Natural killer cell (primary cell): ENCODE measurements at places on chromosomes 5 and 9. TPM values are rescaled to one million over a fixed set of nuclear protein-coding genes. Genes with fewer than 3 reads are reported as not detected.

DNA sequence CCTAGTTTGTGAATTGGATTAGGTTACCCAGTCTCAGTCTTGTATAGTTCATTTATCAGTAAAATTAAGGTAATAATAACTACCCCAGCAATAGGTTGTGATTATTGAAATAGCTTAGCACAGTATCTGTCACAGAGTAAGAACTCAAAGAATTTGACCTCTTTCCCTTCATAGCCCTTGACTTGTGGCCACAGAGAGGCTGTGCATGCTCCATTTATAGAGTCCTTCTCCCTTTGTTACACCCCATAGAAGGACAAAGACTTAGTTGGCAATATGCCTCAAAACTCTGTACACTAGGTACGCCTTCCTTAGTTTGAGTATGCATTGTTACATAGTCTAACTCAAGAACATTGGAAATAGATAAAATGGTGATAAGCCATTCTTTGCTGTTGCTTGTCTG, 257.2 kb downstream of the KCTD16 start:
- no peak for DNase-seq
- no peak overlapping the region for H3K4me3 ChIP-seq
- no peaks in the 10 kb centered on the region for H3K4me1 ChIP-seq
- no peak overlapping the region for H3K27ac ChIP-seq

- no peaks in the 10 kb centered on the region for H3K36me3 ChIP-seq
- no peaks in the 10 kb centered on the region for H3K27me3 ChIP-seq
- DNase-seq, result no peak
- no peaks in the 10 kb centered on the region for H3K4me1 ChIP-seq
- no peak overlapping the region for H3K27ac ChIP-seq
- no peak overlapping the region for H3K4me3 ChIP-seq
Measured at GRCh38 chr5:56522960-56523359, 289.8 kb upstream of the ANKRD55 start.

GRCh38 chr5:18027241-18027867, 393.1 kb downstream of the TAF11L14 start:
- no peaks in the 10 kb centered on the region for H3K36me3 ChIP-seq
- DNase-seq, result no peak
- no peaks in the 10 kb centered on the region for H3K4me1 ChIP-seq
- no peaks in the 10 kb centered on the region for H3K27me3 ChIP-seq
- H3K27ac ChIP-seq, result no peak overlapping the region

DNA sequence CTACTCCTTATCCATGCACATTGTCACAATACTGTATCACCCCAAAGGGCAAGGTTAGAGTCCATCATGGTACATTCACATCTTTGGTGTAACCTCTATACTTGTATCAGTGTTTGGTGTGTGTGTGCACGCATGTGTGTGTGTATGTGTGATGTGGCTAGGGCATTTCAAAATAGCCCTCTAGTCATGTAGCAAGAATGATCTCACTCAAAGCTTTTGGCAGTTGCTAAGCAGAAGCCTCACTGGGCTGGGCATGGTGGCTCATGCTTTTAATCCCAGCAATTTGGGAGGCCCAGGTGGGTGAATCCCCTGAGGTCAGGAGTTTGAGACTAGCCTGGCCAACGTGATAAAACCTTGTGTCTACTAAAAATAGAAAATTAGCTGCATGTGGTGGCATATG, 245.3 kb downstream of the ADGRV1 start:
- H3K36me3 ChIP-seq, result no peaks in the 10 kb centered on the region
- no peak for DNase-seq
- no peaks in the 10 kb centered on the region for H3K27me3 ChIP-seq
- H3K4me3 ChIP-seq, result no peak overlapping the region

DNA sequence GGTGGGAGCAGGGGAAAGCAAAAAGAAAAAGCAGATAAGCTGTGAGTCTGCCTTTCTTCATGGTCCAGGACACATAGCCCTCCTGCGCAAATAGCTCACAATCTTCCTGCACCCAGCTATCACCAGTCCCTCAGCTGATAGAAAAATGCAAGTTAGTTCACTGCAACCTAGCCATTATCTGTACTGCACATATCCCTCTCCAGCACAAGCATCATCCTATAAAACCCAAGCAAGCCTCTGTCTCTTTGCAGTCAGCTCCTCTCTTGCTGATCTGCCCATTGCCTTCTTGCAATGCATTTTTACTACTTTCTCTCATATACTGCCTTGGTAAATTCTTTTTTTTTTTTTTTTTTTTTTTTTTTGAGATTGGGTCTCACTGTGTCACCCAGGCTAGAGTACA, 20.0 kb upstream of the MSANTD3 start:
- no peak overlapping the region for H3K4me3 ChIP-seq
- DNase-seq, result no peak
- H3K4me1 ChIP-seq, result peaks cover 9% of the 10 kb centered on the region
- H3K27me3 ChIP-seq, result peaks cover 2% of the 10 kb centered on the region
- H3K27ac ChIP-seq, result no peak overlapping the region

DNA sequence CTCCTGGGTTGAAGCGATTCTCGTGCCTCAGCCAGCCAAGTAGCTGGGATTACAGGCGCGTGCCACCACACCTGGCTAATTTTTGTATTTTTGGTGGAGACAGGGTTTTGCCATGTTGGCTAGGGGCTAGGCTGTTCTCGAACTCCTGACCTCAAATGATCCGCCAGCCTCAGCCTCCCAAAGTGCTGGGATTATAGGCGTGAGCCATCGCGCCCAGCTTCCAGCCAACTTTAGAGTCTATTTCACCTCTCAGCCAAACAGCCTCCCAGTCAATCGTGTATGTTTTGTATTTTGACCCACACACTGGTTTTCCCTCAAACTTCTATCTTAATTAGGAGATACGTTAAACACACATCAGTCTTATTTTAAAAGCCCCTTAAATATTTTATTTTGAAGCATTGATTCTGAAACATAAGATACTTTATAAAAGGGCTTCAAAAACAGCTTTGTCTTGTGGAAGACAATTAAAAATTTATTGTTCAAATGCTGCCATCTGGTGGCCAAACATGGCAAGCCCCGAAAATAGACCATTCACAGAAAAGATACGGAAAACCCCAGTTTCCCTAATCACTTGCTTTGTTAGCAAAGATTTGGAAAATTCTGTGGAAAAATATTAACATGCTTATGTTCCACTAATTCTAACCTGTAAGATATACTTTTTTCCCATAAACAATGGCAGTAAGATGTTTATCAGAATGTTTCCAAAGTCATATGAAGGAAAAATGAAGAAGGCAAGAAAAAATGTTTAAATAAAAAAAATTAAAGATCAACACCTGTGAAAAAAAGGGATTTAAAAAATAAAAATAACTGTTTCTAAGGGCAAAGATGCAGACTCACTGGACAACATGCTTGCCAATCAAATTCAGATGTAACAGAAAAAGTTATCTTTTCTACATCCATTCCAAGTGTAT, 33.1 kb downstream of the APTX start:
- DNase-seq, result peak; percentile 45
- H3K4me3 ChIP-seq, result no peak overlapping the region
- no peaks in the 10 kb centered on the region for H3K27me3 ChIP-seq
- H3K27ac ChIP-seq, result no peak overlapping the region
- H3K36me3 ChIP-seq, result peaks cover 20% of the 10 kb centered on the region
- H3K4me1 ChIP-seq, result no peaks in the 10 kb centered on the region

- no peaks in the 10 kb centered on the region for H3K27me3 ChIP-seq
- H3K27ac ChIP-seq, result no peak overlapping the region
- peaks cover 5% of the 10 kb centered on the region for H3K4me1 ChIP-seq
Measured at GRCh38 chr5:142881784-142882126, 111.6 kb downstream of the ARHGAP26 start.

DNA sequence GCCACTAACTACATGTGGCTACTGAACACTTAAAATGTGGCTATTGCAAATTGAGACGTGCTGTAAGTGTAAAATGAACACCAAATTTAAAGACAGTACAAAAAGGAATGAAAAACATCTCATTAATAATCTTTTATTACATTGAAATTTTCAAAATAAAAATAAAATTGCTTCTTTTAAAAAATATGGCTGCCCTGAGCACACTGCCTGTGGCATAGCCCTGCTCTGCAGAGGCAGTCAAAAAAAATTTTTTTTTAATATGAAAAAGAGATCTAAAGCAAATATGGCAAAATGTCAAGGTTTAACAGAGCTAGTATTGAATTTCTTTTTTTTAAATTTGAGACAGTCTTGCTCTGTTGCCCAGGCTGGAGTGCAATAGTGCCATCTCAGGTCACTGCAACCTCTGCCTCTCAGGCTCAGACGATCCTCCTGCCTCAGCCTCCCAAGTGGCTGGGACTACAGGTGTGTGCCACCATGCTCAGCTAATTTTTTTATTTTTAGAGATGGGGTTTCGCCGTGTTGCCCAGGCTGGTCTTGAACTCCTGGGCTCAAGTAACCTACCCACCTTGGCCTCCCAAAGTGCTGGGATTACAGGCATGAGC, 25.6 kb downstream of the CARNMT1 start:
- H3K4me3 ChIP-seq, result no peak overlapping the region
- H3K27ac ChIP-seq, result no peak overlapping the region
- H3K36me3 ChIP-seq, result peaks cover 6% of the 10 kb centered on the region
- H3K27me3 ChIP-seq, result no peaks in the 10 kb centered on the region
- H3K4me1 ChIP-seq, result no peaks in the 10 kb centered on the region
- DNase-seq, result no peak

- H3K36me3 ChIP-seq, result no peaks in the 10 kb centered on the region
- H3K4me1 ChIP-seq, result no peaks in the 10 kb centered on the region
- no peak overlapping the region for H3K27ac ChIP-seq
- no peak overlapping the region for H3K4me3 ChIP-seq
Measured at GRCh38 chr5:150946351-150946905, 41.6 kb upstream of the ZNF300 start.

DNA sequence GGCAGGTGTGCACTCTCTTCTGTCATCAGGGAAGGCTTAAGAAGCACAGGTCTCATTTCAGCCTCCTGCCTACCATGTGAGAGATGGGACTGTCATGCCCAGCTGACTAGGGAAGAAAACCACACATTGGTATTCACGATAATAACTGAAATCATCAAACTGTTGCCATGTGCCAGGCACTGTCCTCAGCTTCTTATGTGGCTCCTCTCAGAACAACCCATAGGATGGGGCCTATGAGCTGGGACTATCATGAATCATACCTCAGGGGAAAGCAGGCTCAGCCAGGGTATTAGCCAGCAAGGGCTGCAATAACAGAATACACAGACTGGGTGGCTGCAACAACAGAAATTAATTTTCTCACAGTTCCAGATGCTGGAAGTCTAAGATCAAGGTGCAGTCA, 3.3 kb downstream of the AFAP1L1 start:
- DNase-seq, result no peak
- H3K27ac ChIP-seq, result no peak overlapping the region
- H3K4me3 ChIP-seq, result no peak overlapping the region
- H3K4me1 ChIP-seq, result peaks cover 13% of the 10 kb centered on the region
- no peaks in the 10 kb centered on the region for H3K36me3 ChIP-seq
- H3K27me3 ChIP-seq, result peaks cover 12% of the 10 kb centered on the region

DNA sequence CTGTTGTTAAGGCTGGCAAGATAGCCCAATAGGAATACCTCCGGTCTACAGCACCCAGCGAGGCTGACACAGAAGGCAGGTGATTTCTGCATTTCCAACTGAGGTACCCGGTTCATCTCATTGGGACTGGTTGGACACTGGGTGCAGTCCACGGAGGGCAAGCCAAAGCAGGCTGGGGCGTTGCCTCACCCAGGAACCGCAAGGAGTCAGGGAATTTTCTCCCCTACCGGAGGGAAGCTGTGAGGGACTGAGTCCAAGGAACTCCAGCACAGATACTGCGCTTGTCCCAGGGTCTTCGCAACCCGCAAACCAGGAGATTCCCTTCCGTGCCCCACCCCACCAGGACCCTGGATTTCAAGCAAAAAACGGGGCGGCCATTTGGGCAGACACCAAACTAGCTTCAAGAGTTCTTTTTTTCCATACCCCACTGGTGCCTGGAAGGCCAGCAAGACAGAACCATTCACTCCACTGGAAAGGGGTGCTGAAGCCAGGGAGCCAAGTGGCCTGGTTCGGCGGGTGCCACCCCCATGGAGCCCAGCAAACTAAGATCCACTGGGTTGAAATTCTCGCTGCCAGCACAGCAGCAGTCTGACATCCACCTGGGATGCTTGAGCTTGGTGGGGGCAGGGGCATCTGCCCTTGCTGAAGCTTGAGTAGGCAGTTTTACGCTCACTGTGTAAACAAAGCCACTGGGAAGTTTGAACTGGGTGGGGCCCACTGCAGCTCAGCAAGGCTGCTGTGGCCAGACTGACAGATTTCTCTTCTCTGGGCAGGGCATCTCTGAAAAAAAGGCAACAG, 647.2 kb downstream of the BNC2 start:
- H3K4me1 ChIP-seq, result no peaks in the 10 kb centered on the region
- no peak overlapping the region for H3K4me3 ChIP-seq

- DNase-seq, result no peak
- no peak overlapping the region for H3K4me3 ChIP-seq
- H3K27me3 ChIP-seq, result peaks cover 30% of the 10 kb centered on the region
Measured at GRCh38 chr9:86902586-86902985, 44.7 kb downstream of the GAS1 start.

DNA sequence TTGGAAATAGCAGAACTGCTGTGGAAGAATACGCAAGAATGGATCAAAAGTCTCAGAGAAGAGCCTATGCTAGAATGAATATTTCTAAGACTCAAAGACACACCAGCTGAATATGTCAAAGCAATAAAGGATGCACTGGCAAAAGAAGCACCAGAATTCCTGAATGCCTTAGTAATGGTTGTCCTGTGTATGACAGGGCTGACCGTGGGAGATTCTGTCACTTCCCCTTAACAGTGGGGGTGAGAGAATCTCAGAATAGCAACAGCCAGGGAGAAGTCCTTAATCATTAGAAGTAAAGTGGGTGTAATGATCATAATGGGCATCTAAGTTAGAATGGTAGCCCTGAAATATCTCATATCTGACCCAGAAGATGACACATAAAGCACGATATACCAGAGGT, 14.6 kb upstream of the PRR16 start:
- no peaks in the 10 kb centered on the region for H3K36me3 ChIP-seq
- no peak overlapping the region for H3K27ac ChIP-seq
- DNase-seq, result no peak
- H3K27me3 ChIP-seq, result no peaks in the 10 kb centered on the region
- H3K4me3 ChIP-seq, result no peak overlapping the region
- H3K4me1 ChIP-seq, result no peaks in the 10 kb centered on the region

- no peaks in the 10 kb centered on the region for H3K4me1 ChIP-seq
- no peak overlapping the region for H3K4me3 ChIP-seq
- H3K36me3 ChIP-seq, result no peaks in the 10 kb centered on the region
Measured at GRCh38 chr9:26974927-26975326, 18.7 kb downstream of the IFT74 start.

Gene PCDH1
- 39.2 TPM for total RNA-seq

Gene TMEM167A
- 42.0 TPM for total RNA-seq

Gene DND1
- total RNA-seq, result 1.1 TPM

Gene SLC1A3
- total RNA-seq, result not detected

Gene ALDH1A1
- 1.7 TPM for total RNA-seq

Gene SLC25A2
- not detected for total RNA-seq

Gene MLANA
- total RNA-seq, result not detected

Gene FRMPD1
- total RNA-seq, result not detected

Gene TAF1L
- 0.05 TPM for total RNA-seq

Gene CERCAM
- 24.2 TPM for total RNA-seq

Gene PDLIM4
- not detected for total RNA-seq
